Fibroblast of the aortic adventitia (primary cell): ENCODE measurements at places on chromosomes 5 and 9. TPM values are rescaled to one million over a fixed set of nuclear protein-coding genes. Genes with fewer than 3 reads are reported as not detected.

The SPINK4 gene
- total RNA-seq: not detected in 2 replicates

The DPH7 gene
- 16.1 and 20.2 TPM in 2 replicates for total RNA-seq

DNA sequence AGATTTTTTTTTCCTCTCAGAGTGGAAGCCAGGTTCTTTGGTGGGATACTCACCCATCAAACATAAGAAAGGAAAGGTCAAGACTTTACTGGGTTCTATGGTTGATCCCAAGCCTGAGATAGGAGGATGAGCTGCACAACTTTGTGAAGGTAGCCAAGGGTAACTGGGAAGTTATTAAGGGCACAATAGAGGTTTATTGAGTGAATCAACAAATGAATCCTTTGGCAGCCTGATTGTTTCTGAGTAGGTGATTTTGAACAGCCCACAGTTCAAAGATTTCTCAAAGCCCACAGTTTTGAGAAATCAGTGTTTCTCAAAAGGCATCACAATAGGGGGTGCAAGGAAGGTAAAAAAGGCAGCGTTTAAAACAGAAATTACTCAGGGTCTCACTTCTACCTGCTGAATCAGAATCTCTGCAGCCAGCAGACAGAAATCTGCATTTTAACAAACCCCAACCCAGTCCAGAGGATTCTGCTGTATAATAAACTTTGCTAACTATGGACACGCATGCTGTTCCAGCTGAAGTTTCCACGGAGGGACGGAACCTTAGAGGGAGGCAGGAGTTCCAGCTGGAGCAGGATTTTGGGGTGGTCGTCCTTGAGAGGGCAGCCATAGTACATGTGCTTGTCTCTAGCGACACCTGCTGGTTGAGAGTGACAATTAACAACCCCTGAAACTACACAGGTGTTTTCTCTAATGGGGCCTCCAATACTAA is 32.7 kb upstream of the FSD1L start:
- peak; percentile 70 for DNase-seq

DNA sequence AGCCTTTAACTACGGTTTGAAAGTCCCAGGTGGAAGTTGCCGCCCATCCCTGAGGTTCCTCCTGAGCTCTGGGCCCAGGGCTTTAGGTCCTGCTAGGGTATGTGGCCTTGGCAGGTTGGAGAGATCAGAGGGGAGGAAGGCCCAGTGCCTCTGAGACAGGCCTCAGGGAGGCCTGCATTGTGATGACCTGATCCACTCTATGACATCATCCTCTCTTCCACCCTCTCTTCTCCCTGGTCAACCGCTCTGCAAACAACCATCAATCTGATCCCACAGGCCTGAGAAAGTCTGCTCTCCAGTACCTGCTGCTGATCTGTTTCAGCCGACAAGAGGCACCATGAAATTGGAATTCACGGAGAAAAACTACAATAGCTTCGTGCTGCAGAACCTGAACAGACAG is at the start of gene CCIN:
Gene CCIN (plus strand): TSS at position 223 of the 400 bp plus-strand sequence. CDS start 115 bp downstream, at position 338.
- DNase-seq: no peak

DNA sequence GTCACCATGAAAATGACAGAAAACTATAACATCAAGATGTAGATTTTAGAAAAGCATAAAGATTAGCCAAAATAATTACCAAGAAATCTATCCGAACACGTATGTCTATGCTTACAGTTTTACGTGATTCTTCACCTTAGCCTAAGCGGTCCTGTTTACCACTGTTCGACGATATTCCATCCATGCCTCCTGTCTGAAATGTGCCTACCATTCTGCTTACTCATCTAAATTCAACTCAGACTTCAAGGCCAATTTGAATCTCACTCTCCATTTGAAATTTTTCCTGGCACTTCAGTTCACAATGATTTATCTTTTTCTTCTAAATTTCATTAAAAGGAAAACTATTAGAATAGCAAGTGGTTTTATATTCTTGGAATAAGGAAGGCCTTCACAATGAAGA is 15.4 kb downstream of the ZDHHC21 start:
- DNase-seq: no peak

DNA sequence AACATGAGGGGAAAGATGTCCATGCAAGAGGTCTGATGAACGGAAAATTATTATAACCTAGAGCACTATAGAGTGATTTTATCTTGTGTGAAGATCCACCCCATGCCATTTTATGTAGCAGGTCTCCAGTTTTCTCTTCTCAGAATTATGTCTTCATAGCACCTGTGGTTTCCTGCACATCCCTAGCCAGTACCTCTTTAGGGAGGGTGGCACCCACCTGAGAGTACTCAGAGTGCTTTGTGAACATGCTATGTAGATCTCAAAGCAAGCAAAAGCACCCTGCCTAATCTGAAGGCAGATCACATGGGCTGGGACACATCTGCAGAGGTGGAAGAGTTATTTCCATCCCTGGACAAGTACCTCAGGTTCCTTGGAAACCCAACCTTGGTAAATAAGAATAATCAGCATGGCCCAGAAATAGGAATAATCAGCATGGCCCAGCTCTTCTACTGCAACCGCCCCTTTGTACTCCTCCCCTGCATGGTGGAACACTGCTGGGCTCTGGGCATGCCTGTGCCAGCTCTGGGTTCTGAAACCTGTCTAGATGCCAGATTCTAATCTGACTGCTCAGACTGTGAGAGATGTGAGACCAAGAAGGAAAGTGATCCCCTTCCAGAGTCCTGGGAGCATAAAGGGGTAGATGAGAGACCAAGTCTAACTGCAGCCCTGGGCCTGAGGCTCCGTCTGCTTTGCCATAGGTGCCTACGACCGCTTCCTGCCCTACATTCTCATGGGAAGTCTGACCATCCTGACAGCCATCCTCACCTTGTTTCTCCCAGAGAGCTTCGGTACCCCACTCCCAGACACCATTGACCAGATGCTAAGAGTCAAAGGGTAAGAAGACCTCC is 23.7 kb downstream of the SLC22A5 start:
- DNase-seq: no peak

- no peak for DNase-seq
Measured at GRCh38 chr5:96503501-96504236, 70.6 kb upstream of the PCSK1 start.
